ENCODE measurements at places on chromosomes 2 and 18. TPM values are rescaled to one million over a fixed set of nuclear protein-coding genes. Genes with fewer than 3 reads are reported as not detected.
A peak's percentile ranks its signal among the peaks of the same experiment; 100 is the strongest.

- DNase-seq = no peak
These were observed 1.4 kb downstream of the GMPPA start for GRCh38 chr2:219500135-219500534.

VAMP8 gene
- 42.3 TPM for total RNA-seq

- no peak for DNase-seq
These were observed 458.5 kb upstream of the ACVR2A start for GRCh38 chr2:147386284-147386683.

CYTIP gene
- 0.34 TPM for total RNA-seq

DNA sequence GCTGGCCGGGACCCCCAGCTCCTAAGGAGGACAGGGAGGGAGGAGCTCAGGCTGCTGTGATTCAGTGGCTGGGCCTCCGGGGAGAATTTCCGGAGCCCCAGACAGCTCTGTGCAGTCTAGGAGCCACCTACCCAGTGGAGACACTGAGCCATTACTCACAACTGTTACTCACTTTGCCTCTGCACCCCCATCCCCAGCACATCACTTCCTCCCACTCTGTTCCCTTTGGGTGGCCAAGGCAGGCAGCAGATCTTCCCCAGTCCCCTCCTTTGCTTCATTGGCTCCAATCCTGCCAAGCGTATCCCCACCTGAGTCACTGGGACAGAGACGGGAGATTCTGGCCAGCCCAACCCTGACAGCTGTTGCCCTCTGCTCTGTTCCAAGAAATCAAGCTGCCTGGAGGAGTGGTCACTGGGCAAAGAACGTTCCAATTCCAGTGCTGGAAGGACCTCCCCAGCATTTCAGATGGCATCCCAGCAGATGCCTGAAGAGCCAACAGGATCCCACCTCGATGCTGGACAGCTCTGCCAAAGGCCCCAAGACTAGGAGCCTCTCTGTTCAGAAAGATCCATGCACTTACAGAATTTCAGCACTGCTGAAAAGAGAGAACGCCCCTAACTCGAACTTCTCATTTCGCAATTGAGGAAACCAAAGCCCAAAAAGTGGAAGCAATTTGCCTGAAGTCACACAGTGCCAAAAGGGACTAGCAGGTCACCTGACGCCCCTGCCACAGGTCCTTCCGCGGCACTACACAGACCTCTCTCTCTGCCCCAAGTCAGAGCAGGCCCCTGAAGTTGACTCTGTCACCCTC is 68.3 kb downstream of the TNS1 start:
- peak; percentile 91 for DNase-seq

DNA sequence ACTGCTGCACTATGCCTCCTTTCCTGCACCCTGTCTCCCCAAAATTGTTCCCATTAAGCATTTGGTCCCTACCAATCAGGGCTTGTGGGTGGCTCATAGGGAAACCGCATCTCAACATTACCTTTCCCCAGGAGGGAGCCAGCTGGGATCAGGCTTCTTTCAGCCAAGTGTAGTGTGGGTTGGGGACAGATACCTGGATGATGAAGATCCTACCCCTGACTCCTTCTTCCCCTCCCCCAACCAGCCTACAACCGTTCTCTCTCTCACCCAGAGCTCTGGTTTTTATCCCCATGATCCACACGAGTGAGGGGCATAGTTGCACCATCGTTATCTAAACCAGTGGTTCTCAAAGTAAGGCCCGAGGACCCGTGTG is 40.0 kb downstream of the ACOXL start:
- DNase-seq = no peak

OSBPL1A gene
- total RNA-seq = 21.4 TPM

GRCh38 chr2:119760237-119760955 is 674 bp downstream of the PTPN4 start:
- DNase-seq = no peak

DNA sequence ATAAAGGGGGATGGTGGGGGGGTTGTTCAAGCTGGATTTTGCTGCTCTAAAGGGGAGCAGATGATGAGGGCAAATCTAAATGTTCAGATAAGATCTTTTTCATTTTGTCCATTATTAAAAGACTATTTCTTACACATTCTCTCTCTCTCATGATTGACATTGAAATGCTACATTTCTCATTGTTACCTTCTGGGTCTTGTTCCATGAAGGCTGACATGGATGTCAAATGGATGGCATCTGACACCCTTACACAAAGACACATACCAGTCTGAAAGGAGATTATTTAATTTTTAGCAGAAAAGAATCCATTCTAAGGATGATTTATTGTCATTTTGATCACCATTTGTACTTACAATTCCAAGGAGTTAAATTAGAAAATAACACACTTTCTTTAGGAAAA is 11.1 kb downstream of the FZD7 start:
- no peak for DNase-seq

- DNase-seq = no peak
These were observed 421.7 kb downstream of the RNF144A start for GRCh38 chr2:7338961-7339360.

EPB41L3 gene
- total RNA-seq = 43.0 TPM

DNA sequence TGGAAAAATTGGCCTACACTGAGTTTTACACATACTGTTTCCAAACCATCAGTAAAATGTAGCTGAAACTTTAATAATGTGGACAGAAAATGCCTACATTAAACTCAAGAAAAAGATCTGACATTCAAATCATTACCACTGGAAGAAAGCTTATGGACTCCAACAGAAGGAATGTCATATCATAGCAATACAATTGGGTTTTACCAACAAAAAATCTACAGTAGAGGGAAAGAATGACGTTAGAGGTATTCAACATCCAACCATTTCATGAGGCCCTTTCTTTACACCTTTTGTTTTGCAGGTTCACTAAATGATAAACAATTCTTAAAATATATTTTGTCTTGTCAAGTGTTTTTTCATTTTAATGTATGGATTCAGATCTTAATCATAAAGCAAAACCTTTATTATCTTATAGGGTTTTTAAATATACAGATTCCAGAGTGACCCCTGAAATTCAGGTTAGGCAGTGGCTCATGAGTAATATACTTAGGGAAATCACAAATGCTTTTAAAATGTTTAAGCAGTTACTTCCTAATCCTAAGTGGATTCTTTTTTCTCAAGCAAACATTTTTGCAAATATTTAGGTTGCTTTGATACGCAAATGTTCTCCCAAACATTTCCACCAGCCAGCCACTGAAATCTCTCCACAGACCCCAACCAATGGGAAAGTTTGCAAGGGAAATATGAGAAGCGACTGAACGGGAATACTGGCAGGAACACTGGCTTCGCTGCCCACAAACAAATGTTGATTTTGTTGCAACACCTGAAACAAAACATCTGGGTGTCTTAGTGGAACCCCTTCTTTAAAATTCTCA is 168.7 kb downstream of the TCF4 start:
- no peak for DNase-seq

- DNase-seq = no peak
These were observed 90.7 kb downstream of the WDPCP start for GRCh38 chr2:63497576-63497975.

DNA sequence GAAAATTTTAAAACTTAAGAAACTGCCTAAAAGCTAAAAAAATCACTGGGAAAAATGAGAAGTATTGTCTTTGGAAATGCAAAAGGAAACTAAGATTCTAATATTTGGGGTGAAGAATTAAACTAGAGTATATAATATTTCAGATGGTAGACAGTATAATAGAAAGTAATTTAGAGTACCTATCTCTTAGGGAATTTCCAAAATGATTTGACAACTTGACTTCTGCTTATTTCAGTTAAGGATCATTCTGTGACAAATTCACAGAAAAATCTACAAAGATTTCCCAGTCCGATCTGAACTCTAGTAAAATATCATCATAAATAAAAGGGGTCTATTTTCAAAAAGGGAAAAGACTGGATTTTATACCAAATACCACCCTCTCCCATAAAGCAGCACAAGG is 99.6 kb downstream of the ATAD2B start:
- DNase-seq = no peak

C2orf78 gene
- not detected for total RNA-seq

ASAP2 gene
- total RNA-seq = 38.1 TPM

SEMA4F gene
- total RNA-seq = 11.2 TPM

ITPRIPL1 gene
- 5.5 TPM for total RNA-seq

BOLL gene
- total RNA-seq = not detected

DNA sequence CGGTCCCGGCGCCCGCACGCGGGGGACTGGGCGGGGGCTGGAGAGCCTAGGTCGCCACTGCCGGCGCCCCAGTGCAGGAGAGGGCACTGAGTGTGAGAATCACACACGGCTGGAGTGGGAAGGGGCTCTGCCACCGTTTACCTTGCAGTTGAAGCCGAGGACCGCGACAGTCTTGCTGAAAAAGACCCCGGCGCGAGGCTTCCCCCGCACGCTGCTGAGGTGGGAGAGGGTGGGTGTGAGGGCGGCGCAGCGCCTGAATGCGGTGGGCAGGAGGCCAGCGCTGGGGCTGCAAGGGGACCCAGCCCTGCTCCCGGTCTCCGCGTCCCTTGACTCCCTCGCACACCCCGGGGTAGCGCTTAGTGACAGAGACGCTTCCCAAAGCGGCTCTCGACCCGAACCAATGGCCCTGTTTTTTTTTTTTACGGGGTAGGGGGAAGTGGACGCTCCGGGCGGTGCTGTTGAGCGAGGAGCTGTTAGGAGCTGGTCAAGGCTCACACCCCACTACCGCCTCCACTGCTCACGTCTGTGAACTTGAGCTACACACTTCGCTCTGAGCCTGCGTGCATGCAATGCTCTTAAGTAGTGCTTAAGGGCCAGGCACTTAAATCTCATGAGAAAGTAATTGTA is 794 bp downstream of the NOTO start:
- DNase-seq = no peak

GRCh38 chr2:12507295-12507694 is 209.4 kb upstream of the TRIB2 start:
- peak; percentile 97 for DNase-seq

NEB gene
- total RNA-seq = 0.68 TPM

DNA sequence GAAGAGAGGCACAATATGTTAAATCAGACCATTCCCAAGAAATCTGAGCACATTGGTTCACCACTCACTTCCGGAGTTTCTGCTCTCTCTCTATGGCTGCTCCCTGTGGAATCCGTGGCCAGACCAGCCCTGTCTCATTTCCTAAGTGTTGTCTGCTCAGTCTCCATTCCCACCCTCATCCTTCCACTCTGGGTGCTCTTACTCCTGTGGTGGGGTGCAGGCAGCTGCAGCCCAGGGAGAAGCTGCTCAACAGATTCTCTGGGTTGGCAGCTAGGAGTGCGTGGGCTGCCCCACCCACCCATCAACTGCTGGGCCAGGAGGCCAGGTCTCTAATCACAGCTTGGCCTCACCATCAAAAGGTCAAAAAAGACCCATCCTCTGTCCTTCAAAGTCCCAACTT is 98.3 kb downstream of the ARL4C start:
- no peak for DNase-seq

DNA sequence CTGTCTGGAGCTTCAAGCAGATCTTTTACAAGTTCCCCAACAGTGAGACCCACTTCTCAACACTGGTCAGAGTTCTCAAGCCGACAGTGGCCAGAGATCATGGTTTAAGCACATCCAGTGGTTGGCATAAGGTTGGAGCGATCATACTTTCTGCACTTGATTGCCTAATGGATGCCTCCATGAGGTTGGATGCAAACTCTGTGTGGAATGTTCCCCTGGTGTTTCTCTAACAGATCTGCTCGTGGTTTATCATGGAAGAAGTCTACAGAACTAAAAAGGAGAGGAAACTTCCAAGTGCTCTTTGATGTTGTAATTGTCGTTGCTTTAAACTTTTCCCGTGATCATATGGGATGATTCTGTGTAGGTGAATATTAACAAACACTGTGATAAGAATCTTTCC is 60.7 kb downstream of the SH3RF3 start:
- no peak for DNase-seq

GRCh38 chr2:76826691-76827090 is 695.5 kb downstream of the LRRTM4 start:
- DNase-seq = no peak

PNO1 gene
- 21.2 TPM for total RNA-seq

DNA sequence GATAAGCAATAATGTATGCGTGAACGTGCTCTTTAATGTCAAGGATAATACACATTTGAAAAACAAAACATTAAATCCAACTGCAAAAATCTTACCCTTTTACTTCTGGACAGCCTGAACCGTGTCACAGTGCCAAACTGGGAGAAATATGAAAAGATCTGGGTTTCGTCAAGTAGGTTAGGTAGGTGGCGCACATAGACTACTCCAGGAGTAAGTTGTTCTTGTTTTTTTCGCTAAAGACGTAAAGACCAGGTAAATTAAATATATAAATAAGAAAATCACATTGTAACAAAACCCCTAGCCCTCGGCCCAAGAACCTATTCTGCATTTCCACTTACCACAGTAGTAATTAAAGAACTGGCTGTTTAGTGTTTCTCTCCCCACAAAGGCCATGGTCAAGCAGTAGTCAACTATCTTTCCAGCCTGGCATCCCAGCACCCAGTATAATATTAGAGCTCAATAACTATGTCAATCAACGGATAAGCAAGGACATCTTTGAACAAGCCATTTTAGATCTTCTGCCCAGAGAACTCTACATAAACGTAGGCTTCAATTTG is 1.1 kb downstream of the NIFK start:
- DNase-seq = no peak

DNA sequence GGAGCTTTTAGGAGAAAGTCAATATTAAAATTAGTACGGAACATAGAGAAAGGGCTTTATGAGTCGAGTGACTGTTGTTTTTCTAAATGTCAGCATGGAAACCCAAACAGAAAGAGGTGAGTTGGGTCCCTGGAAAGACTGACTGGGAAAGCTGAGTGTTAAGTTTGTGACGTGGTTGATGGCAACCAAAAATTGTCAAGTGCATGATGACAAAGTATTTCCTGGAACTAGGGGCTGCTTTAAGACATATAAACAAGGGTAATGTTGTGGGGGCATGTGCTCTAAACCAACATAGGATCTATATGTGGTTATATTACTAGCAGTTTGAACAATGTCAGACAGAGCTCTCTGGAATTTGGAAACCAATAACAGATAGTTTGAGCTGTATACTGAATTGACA is 50.9 kb upstream of the GPD2 start:
- no peak for DNase-seq

VIT gene
- not detected for total RNA-seq

GRCh38 chr18:58495634-58496033 is 133.3 kb downstream of the ALPK2 start:
- no peak for DNase-seq

TEX44 gene
- not detected for total RNA-seq

DNA sequence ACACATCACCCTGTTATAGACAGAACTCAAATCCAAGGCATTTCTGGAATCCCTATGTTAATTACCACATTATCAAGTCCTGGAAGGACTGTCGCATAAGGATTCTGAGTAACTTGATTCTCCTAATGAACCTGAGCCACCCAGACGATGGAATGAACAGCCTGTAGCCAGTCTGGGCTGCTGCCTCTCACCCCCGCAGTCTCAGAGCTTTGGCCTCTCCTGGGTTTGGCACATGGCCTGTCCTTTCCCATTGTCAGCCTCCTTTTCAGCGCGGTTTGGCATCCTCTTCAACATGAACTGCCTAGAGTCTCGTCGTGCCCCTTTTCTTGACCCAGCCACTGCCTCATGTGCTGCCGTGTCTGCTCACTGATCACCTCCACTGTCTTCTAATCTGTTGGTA is 147.6 kb downstream of the SLC8A1 start:
- DNase-seq = no peak

- DNase-seq = no peak
These were observed 142.6 kb downstream of the LRRC30 start for GRCh38 chr18:7373441-7373840.
